ENCODE measurements at places on chromosomes 1 and 21. TPM values are rescaled to one million over a fixed set of nuclear protein-coding genes. Genes with fewer than 3 reads are reported as not detected.

Gene ELAPOR1
- 0.86 TPM for total RNA-seq

Gene NBPF10
- total RNA-seq = 0.38 TPM

Gene LRRN2
- total RNA-seq = not detected

Gene SHCBP1L
- not detected for total RNA-seq

Gene CR1L
- not detected for total RNA-seq

Gene CD53
- total RNA-seq = not detected

Gene PFDN2
- total RNA-seq = 40.9 TPM

Gene ADAMTSL4
- 0.38 TPM for total RNA-seq

Gene STIL
- 22.9 TPM for total RNA-seq

Gene BRDT
- total RNA-seq = not detected

Gene TRPM2
- 1.1 TPM for total RNA-seq

Gene FAM177B
- not detected for total RNA-seq

Gene CSF3R
- not detected for total RNA-seq

Gene SH2D1B
- not detected for total RNA-seq

Gene RAP1GAP
- not detected for total RNA-seq

Gene OR2T33
- not detected for total RNA-seq

Gene CNTN2
- not detected for total RNA-seq

Gene MASP2
- total RNA-seq = not detected

Gene TNFRSF8
- total RNA-seq = 0.19 TPM

Gene FALEC
- total RNA-seq = not detected

Gene BMP8B
- under 0.01 TPM for total RNA-seq

Gene DCDC2B
- not detected for total RNA-seq

Gene DUSP10
- 6.7 TPM for total RNA-seq

Gene KCNC4
- 2.6 TPM for total RNA-seq

Gene EPHA2
- 218 TPM for total RNA-seq

Gene LRRC3
- total RNA-seq = 3.2 TPM

Gene RNU1-4
- under 0.01 TPM for total RNA-seq

Gene AMPD1
- total RNA-seq = not detected
